Femur (tissue), 1 donor: ENCODE measurements at places on chromosomes 5 and 9.
A peak's percentile ranks its signal among the peaks of the same experiment; 100 is the strongest.

- DNase-seq = no peak
These were observed 41.4 kb upstream of the LRRC14B start for GRCh38 chr5:149745-150485.

GRCh38 chr5:15757103-15757502, 257.1 kb downstream of the FBXL7 start:
- no peak for DNase-seq

DNA sequence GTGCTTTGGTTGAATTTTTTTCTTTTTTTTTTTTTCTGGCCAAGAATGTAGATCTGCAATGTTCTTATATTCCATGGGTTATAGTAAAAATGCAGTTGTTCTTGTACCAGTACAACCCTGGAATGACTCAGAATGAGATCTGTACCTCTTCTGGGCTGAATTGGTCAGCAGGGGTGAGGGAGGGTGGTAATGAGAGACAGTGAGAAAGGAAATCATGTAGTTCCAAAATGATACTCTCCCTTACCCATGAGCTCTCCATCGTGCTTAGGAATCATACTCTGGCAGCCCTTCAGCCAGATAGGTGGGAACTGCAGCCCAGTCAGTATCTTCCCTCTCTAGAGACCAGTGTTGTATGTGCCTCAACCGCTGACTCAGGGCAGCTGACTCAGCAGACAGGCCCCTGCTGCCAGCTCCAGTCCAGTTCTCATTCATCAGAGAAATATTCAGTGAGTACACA, 2.1 kb upstream of the GLIS3 start:
- peak; percentile 30 for DNase-seq

GRCh38 chr5:134581241-134581981, 51.2 kb downstream of the SAR1B start:
- peak; percentile 12 for DNase-seq

GRCh38 chr5:127518319-127518621, 830 bp downstream of the PRRC1 start:
- no peak for DNase-seq

GRCh38 chr9:94719878-94720277, 6.6 kb upstream of the AOPEP start:
- no peak for DNase-seq

- DNase-seq = no peak
These were observed 143.7 kb downstream of the ACER2 start for GRCh38 chr9:19552282-19553105.
